ENCODE measurements at places on chromosomes 1 and 21.

DNA sequence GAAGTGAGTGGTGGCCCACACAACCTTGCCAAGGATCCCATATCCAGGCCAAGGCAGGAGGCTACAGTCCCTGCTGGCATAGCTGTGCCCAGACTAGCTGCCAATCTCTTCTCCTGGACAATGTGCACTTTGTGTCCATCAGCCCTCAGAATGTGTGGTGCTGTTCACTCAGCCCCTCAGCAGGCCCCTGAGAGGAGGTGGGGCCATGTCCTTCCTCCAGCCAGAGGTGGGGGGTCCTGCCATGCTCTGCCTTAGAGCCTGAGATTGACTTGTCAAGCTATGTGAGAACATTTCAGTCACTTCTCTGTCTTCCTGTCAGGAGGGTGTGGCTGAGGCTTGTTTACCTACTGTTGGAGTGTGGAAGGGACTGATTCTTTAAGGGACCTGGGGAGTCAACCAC lies 1.4 kb downstream of the NCF2 start:
- DNase-seq: no peak

DNA sequence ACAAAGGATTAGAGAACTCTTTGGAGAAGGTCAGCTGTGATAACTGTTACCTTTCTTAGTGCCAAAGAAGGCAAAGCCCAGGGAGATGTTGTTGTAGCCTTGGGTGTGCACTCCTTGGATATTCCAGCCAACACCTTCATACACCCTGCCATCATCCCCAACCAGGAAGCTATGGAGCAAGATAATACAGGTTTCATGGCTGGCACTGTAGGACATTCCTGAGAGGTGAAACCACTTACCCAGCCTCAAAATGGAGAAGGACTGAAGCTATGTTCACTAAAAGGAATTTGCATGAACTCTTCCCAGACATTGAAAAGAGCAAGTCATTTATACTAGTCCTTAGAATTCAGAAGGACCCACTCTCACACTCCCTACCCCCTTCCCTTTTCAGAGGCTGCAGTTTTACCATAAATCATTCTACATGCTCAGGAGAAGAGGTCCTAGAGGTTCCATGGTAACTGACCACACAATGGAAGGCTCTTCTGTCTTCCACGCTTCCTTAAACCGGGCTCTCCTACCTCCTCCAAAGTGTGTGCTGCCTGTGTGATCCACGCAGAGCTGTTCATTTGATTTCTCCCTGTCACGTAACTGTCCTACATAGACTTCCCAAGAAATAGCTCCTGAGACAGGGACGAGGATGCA lies 5.5 kb downstream of the PGLYRP4 start:
- peak; percentile 4 for DNase-seq

DNA sequence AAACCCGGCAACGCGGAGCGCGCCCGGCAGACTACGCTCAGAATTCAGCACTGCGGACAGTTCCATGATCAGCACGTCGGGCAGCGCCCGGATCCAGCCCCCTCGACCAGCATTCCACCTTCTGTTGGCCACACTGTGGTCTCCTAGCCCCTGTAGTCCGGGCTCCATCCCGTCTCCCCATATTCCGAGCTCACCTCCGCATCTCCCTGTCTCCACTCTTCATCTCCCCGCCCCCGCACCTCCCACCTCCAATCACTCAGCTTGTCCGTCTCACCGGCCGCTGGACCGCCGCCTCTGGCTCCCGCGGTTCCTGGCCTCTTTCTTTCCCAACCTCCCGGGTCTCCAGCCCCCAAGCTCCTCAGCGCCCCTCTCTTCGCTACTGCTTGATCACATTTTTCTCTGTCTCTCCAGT lies 500 bp downstream of the EPHA10 start:
- DNase-seq: peak; percentile 39

DNA sequence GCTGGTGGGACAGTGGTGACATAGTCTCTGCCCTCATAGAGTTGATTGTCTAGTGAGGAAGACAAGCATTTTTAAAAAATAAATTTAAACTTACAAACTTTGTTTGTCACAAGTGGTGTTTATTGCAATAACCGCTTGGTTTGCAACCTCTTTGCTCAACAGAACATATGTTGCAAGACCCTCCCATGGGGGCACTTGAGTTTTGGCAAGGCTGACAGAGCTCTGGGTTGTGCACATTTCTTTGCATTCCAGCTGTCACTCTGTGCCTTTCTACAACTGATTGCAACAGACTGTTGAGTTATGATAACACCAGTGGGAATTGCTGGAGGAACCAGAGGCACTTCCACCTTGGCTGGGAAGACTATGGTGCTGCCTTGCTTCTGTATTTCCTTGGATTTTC lies 58.4 kb downstream of the LAMC2 start:
- peak; percentile 96 for DNase-seq

DNA sequence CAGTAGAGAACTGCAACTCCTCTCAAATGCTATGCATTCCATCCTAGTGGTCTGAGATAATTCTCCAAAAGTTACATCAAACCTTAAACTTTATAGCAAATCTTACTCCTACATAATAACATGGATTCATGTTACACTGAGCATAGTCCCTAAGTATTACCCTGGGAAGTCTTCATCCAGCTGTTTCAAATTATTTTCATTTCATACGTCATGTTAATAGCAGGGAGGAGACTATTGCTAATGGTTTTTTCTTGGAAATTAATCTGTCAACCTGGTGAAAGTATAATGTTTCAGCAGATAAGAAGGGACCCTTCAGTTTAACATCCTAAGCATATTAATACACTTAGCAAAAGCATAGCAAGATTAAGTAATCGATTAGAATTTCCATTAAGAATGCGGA lies 318.1 kb downstream of the USP25 start:
- DNase-seq: peak; percentile 79

DNA sequence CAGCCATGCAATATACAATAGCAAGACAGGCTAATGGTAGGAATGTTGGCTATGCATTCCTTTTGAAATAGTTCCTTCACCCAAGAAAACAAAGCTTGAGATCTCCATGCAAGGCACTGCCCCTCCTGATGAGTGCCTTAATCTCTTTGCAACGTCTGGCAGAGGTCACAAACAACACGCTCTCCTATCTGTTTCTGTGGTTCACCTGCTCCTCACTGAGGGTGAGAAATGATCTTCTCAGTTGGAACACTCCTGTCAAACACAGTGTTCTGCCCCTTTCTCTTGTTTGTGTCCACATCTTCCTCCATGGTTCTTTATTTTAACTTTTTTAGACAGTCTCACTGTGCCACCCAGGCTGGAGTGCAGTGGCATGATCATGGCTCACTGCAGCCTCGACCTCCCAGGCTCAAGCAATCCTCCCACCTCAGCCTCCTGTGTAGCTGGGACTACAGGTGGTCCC lies 21.2 kb upstream of the XPR1 start:
- peak; percentile 32 for DNase-seq

DNA sequence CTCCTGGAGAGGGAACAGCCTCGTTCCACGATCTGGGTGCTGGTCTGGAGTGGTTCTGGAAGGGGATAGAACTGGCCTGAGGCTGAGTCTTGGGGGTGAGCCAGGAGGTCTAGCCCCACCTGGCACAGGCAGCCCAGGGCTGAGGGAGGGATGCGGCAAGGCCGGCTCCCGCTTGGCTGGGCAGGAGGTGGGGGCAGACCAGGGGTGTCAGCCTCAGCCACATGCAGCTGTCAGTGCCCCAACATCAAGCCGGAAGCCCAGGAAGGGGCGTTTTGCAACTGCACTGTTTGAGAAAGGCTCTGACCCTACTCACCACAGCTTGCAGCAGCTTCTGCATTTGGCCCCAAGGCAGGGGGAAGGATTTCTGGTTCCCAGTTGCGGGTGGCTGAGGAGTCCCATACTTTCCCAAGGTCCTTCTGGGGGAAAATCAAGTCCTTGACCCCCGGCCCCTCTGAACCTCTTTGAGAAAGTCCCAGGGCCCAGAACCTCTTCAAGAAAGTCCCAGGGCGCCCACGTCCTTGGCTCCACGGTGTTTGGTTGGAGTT lies 2.0 kb downstream of the EFHD2 start:
- DNase-seq: no peak
